BE2C (cell line): ENCODE measurements at places on chromosomes 7 and 10.

DNA sequence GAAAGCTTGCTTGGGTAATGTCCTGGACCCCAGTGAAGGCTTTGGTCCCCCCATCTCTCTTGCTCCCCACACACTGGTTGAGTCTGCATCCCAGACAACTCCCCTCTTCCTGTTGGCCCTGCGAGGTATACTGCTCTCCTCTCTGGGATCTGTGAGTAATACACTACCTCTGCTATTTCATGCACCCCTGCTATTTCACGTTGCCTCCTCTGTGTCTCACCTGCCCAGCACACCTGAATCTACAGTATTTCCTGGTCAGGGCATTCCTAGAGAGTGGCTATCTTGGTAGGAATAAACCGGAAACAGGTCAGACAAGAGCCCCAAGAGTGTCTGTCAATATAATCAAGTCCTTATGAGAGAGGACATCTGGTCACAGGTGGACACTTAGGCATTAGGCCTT lies 114.3 kb upstream of the ODAD2 start:
- DNase-seq = no peak

DNA sequence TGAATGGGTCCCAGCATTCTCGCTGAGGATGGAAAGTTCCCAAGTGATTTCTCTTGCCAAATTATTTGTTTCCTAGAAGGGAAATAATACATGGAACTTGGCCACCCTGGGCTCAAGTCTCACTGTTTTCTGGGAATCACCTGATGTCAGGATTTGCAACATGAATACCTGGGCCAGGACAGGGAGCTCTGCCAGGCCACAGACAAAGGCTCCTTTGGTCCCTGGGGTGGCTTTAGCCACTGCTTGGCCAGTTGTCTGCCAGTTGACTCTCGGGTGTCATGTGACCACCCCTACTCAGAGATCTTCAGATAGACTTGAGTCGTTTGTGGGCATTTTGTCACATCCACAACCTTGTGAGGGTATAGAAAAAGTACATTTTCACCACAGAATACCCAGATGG lies 258.0 kb upstream of the HABP2 start:
- no peak for DNase-seq

- no peak for DNase-seq
These were observed 180.2 kb upstream of the CACNA2D1 start for GRCh38 chr7:82623812-82624211.

GRCh38 chr10:107708981-107709380 lies 544.5 kb upstream of the SORCS1 start:
- no peak for DNase-seq

DNA sequence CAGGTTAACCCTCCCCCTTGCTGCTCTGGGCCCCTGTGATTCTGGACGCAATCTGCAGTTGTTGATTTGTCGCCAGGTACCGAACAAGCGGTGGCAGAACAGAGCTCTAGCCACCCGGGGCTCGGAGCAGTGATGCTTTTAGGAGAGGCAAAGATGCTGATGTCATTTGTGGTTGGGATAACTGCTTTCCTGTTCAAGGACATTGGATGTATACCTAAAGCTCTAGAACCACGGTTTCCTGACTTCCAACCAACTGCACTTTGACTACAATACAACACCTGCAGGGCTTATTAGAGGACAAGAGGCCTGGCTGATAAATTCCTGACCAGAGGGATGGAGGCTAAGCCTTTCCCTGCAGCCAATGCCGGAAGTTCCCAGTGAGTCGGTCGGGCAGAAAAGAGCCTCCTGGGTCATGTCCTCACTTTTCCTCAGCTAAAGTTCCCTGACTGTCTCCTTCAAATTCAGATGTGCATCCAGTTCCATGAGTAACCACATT lies 6.5 kb upstream of the RBM20 start:
- peak; percentile 21 for DNase-seq

DNA sequence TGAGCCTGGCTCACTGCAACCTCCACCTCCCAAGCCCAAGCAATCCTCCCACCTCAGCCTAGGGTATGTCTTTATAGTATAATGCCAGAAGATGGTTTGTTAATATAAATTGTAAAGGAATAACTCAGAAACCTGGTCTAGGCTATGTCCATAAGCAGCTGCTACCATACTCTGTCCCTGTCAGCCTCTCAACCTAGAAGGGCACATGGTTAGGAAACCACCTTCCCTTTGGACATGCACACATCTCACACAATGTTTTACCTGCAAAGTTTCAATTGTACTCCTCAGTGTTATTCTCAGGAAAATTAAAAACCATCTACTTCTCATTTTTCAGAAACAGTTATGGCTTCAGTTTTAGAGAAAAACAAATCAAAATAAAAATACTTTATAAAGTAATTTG lies 40.1 kb downstream of the ARHGAP21 start:
- DNase-seq = no peak

DNA sequence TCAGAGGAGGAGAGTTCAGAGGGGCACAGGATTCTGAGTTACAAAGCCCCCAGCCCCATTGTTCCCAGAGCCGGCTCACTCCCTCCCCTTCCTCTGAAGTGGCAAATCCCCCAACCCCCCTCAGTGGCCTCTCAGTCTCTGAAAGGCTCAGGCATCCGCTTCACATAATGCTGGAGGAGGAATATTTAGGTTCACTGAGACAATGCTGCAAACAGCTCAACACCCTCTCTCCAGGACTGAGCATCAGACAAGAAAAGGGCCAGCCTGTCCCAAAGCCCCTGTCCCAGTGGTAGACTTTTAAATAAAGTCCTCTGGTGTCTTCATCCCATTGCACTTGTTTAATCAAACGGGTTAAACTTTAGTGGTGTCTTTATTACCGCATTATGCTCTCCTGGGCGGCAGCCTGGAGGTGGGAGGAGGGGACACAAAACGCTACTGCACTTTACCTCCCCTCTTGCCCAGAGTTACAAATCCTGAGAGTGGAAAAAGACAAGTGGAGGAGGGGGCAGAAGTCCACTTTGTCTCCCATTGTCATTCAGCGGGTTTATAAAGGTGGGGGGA lies 257.9 kb downstream of the FGFR2 start:
- DNase-seq = no peak

DNA sequence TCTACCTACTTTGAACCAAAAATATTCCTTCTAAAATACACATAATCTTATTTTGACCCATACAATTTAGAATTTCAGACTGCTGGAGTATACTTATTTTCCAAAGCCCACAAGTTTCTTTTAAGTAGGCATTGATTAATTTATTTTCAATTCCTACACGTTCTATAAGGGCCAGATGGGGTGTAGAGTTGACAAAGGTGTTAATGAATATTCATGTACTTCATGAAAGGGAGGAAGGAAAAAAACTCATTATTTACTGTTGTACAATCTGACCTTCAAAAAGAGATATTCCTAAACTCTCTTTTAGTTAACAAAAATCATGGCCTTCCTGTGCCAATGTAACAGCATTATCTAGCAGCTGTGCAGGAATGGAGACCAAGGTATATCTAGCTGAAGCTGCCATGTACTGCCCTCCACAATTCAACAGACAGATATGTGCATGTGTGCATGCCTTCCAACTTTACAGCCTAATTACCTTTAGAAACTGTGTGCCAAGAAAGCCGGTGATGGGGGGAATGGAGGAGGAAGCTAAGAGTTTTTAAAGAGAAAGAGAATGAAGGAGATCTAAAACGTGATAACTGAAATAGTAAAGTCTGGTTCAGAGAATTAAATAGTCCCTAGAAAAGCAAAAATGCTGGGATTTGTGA lies 108.9 kb downstream of the UPF2 start:
- DNase-seq = no peak

DNA sequence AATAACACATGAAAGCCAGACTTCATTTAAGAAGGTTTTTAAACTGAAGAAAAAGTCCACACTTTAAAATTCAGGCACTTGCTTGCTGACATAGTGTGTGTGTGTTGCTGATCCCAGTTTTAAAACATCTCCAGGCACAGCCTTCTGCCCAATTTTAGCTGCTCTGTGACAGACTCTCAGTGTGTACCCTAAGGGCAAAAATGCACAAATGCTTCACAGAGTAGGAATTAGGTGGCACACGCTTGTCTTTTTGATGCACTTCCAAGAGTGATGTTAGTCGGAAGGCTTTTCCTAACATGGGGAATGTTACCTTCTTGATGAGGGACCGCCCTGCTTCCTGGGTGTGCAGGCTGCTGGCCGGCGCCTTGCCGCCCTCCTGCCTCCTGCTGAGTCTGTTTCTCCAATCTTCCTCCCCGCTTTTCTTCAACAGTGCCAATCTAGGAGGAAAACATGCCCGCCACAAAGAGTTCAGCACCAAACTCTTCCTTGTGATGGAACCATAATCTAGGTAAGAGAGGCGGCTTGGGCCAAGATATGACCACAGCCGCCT lies 122.3 kb downstream of the SVIL start:
- DNase-seq = no peak

- no peak for DNase-seq
These were observed 130.7 kb downstream of the SAMD9 start for GRCh38 chr7:92987095-92987494.

GRCh38 chr7:50268990-50269389 lies 35.5 kb upstream of the IKZF1 start:
- no peak for DNase-seq

- no peak for DNase-seq
These were observed 253.3 kb downstream of the PRPF18 start for GRCh38 chr10:13840036-13840435.

GRCh38 chr7:30086529-30086928 lies 48.3 kb upstream of the MTURN start:
- DNase-seq = no peak
